Astrocyte (in vitro differentiated cells and primary cell): ENCODE measurements at places on chromosomes 12 and 14. TPM values are rescaled to one million over a fixed set of nuclear protein-coding genes. Genes with fewer than 3 reads are reported as not detected.

GRCh38 chr12:86719381-86719780 is 463.2 kb upstream of the MGAT4C start:
- peaks cover 1% of the 10 kb centered on the region for H3K4me1 ChIP-seq
- no peaks in the 10 kb centered on the region for H3K36me3 ChIP-seq
- no peak overlapping the region for H3K4me3 ChIP-seq
- no peak overlapping the region for H3K27ac ChIP-seq
- DNase-seq: peak; percentile 55

The HCAR3 gene
- total RNA-seq: not detected in 2 replicates

GRCh38 chr14:69004731-69005431 is 25.8 kb upstream of the ACTN1 start:
- no peaks in the 10 kb centered on the region for H3K36me3 ChIP-seq
- DNase-seq: peak; percentile 56
- peak overlapping the region; percentile 58 for H3K27ac ChIP-seq
- H3K4me1 ChIP-seq: peaks cover 22% of the 10 kb centered on the region

GRCh38 chr12:52965337-52965731 is 16.4 kb downstream of the KRT18 start:
- no peaks in the 10 kb centered on the region for H3K36me3 ChIP-seq
- no peaks in the 10 kb centered on the region for H3K27me3 ChIP-seq
- peak overlapping the region; percentile 39 for H3K4me3 ChIP-seq

DNA sequence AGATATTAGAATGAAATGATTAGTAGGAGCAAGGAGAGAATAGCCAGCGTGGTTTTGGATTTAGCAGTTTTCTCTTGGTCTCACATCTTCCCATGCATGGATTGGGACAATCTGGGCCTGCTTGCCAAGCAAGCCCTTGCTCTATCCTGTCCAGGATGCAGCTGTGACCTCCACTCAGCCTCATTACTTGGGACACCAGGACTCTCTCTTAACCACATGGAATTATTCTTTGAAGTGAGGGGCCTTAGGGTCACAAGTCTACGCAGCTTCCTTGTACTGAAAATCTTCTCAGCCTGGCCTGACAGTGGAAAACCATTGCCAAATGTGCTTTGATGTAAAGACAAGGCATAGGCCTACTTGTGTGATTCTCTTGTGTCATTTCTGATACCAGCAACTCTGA is 28.0 kb upstream of the DCN start:
- H3K36me3 ChIP-seq: no peaks in the 10 kb centered on the region
- no peaks in the 10 kb centered on the region for H3K27me3 ChIP-seq
- DNase-seq: no peak
- peaks cover 4% of the 10 kb centered on the region for H3K4me1 ChIP-seq
- H3K27ac ChIP-seq: no peak overlapping the region
